ENCODE measurements at places on chromosomes 5 and 9.

- peak; percentile 100 for DNase-seq
These were observed 7.5 kb downstream of the HSPA5 start for GRCh38 chr9:125233678-125234077.

- DNase-seq, result no peak
These were observed 31.4 kb upstream of the RAB3C start for GRCh38 chr5:58551492-58551891.

GRCh38 chr9:107067739-107068416 lies 204.9 kb downstream of the ZNF462 start:
- no peak for DNase-seq

DNA sequence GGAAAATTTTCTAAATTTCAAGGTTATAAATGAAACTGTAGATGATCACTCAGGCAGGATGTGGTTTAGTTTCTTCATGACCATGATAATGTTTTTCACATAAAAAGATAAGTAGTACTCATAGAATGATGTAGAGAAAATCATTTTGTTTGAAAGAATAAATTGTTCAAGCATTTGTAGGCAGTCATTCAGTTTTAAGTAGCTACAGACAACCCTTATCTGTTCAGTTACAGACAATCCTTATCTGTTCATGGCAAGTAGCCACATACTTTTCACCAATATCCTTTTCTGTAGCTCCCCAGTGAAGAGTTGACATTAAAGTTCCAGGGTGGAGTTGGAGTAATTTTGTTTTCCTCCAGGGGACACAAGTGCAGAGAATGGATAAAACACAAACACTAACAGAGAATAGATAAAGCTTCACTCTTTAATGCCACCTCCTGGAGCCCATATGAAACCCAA lies 278.1 kb upstream of the TNC start:
- peak; percentile 25 for DNase-seq

GRCh38 chr9:79208791-79209396 lies 362.9 kb upstream of the TLE4 start:
- no peak for DNase-seq

DNA sequence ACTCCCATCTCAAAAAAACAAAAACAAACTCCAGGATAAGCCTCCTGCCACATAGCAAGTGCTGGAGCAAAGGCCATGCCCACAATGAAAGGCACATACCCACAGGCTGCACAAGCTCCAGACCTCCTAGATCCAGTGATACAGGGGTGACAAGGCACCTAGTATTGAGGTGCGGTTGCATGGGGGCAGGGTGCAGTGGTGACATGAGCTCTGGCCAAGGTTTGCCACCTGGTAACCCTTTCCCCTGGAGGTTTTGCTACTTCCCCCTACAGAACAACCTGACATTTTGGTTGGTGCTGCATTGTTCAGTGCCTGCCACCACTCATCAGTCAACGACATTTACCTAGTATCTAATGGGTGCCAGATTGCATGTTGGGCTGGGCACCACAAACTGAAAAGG lies 14.5 kb downstream of the CDKN2AIPNL start:
- DNase-seq, result no peak

- DNase-seq, result no peak
These were observed 248.6 kb downstream of the PDZD2 start for GRCh38 chr5:31887556-31887955.

DNA sequence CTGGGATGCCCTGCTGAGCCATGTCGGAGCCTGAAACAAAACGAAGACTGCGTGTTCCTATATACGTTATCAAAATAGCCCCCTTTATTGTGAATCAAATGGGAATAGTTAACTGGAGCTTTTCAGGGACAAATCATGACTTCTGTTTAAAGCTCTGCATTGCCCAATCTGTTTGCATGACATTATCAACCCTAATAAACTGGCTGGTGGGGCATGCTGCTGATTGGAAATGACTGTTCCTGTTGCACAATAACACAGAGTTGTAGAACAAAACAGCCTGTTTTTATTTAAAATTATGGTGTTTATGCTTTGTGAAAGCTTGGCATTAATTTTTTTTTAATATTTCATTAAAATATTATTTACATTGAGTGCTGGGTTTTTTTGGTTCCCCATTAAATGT lies 215.5 kb downstream of the TMEM167A start:
- no peak for DNase-seq

DNA sequence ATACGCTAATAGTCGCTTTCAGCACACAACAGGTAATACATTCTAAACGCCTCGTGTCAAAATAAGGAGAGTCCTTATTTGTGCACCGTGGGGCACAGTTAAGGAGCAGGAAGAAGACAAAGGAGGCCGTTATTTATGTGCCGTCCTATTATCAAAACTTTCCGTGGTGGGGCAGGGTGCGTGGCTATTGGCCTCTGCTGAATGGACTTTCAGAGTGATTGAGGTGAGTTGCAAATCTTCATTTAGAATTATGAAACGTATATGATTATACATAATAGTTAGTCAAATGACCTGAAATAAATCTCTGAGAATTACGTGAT lies 833 bp downstream of the C5orf24 start:
- no peak for DNase-seq

- DNase-seq, result no peak
These were observed 34.0 kb upstream of the GLRX start for GRCh38 chr5:95856501-95856981.

DNA sequence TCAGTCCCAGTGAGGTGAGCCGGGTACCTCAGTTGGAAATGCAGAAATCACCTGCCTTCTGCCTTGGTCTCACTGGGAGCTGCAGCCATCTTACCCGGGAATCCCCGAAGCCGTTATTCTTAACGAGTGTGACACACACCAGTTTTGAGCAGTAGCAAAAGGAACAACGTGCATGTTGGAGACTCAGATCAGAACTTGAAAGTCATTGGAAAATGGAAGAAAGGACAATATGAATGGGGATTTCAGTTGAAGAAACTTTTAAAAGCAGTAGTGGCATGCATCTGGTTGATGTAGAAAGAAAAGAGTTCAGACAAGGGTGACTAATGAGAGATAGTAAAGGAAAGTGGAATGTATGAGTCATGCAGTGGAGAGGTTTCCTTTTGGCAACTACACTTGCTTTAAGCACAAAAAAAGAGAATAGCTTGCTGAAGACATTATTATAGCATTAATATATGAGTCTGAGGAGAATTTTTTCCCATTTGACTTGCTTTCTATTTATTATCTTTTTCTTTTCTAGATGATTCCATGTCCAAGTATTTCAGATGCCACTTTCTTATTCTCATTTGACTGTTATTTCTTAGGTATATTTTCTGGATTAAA lies 44.4 kb upstream of the ANKDD1B start:
- peak; percentile 96 for DNase-seq

DNA sequence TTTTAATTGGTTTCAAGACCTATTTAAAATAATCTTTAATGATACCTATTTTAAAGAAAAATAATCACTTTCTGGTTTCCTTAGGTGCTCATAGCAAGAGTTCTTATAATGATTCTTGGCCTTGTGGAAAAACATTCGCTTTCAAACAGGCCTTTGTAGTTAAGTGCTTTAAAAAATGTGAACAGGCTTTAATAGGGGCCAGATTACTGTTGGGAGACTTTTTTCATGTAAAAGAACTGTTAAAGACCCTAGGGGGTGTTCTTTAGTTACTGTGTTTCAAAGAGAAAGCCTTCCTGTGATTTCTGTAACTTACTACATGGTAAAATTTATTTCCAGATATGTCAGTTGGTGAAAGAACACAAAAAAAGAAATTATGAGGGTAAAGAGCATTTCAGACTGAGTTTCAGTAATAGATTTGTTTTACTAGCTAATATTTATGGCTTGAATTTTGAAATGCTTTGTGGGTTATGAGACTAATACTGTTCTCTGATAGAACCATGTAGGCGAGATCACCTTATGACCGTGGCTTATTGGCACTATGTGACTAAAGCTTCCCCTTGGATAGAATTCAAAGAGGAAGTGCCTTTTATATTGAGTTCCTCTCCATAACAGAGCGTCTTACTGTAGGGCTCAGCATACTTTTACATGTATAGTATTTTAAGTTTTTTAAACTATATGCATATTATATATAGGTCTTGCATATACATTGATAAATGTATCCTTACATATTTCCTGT lies 70.7 kb downstream of the CSNK1G3 start:
- DNase-seq, result no peak

DNA sequence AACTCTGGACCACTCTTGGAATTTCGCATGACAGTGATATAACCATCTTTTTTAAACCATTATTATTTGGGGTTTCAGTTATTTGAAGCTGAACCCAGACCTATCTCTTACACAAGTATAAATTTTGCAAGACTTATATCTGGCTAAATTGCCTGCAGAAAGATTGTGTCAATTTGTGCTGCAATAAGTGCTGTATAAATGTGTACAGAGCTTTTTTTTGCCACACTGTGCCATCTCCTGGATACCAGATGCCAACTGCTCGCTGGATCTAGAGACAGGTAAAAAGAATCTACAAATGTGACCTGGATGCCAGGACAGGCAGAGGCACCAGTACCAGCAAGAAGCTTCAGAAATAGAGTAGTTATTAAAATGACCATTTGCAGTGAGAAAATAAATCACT lies 25.9 kb upstream of the TTC39B start:
- no peak for DNase-seq

GRCh38 chr9:7094576-7094975 lies 336.8 kb downstream of the KDM4C start:
- no peak for DNase-seq

DNA sequence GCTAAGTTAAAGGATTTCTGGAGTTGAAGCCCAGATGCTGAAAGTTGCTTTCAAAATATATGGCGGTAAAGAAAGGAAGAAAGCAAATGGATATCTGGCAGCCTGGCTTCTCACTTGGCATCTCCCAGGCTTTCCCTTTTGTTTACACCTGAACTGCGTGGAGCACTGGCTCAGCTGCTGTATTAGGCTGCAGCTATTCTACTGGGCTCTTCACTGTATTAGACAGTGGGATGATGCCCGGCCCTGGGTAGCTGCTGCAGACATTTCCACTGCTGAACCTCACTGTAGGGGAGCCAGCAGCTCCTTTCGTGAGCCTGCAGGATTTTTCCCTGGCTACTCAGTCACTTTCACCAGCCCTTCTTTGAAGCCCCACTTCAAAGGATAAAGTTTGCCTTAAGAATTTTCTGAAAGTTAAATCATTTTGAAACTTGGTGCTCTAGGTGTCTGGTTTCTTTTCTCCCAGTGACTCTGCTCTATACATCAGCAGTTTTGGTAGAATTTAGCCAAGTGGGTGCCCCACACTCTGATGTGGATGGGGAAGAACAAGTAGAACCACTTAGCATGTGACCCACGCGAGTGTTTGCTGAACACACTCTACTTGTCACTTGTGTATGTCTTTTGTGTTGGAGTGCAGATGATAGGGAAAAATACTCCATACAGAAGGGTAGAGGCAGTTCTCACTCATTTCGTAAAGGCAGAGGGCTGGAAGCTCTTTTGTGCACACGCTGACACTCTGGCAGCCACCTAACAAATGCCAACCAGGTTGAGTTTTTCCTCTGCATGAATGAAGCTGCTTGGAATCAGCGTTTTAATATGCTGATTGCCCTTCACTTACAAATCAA lies 49.9 kb downstream of the C9orf152 start:
- DNase-seq, result no peak

GRCh38 chr9:137905740-137906139 lies 28.2 kb downstream of the CACNA1B start:
- DNase-seq, result no peak

DNA sequence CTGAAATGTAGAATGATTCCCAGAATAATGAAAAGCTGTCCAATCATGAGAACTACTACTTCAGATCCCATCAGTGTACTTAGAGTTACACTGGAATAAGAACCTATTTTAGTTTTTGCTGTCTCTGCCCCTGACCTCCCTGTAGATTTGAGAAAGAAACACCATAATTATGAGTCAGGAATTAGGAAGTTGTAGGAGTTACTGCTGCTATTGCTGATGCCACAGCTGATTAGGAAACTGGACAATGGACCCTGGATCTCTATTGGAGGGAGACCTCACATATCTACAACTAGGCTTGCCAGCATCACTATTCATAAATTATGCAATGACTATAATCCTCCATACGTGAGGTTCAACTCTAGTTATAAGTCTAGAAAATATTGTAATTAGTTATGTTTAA lies 48.8 kb upstream of the EDIL3 start:
- DNase-seq, result peak; percentile 50

- DNase-seq, result peak; percentile 84
These were observed 13.4 kb upstream of the FGF1 start for GRCh38 chr5:142699184-142699720.

- DNase-seq, result no peak
These were observed 9.3 kb downstream of the C9orf153 start for GRCh38 chr9:86250123-86250522.

- no peak for DNase-seq
These were observed 29.4 kb downstream of the ATPSCKMT start for GRCh38 chr5:10220248-10220647.

DNA sequence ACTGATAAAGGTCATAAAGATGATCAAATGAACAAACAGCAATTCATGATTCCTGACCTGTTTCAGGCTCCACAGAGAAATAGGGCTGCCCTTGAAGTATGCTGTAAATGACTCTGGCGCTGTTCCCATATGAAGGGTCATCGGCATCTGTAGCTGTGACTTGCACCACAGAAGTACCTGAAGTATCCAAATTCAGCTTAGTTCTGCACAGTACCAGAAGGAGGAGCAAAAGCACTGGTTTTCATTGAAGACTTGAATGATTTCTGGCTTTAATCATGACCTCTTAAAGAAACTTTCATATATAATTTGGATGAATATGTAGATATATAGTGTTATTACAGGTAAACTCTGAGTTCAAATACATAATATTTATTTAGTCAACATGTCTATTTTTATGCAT lies 109.1 kb downstream of the CDH10 start:
- DNase-seq, result no peak

DNA sequence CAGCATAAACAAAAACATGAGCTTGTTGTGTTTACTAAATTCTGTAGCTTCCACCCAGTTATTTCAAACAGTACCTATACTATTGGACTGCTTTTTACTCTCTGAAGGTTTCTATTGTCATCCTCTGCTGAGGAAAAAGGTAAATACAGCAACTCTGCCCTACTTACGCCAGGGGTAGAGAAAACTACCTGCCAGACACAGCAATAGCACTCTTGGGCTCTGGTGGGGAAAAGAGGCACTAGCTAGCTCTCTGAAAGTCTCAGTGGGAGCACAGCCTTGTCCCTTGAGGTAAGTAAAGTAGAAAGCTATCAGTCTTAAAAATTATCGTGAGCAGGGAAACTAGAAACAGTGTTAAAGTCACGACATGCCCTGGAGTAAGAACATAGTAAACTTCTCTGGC lies 3.7 kb downstream of the HCN1 start:
- DNase-seq, result no peak
